ENCODE measurements at places on chromosomes 3 and 15.

- no peak for DNase-seq
These were observed 68.1 kb upstream of the MAGI1 start for GRCh38 chr3:66106788-66107187.

DNA sequence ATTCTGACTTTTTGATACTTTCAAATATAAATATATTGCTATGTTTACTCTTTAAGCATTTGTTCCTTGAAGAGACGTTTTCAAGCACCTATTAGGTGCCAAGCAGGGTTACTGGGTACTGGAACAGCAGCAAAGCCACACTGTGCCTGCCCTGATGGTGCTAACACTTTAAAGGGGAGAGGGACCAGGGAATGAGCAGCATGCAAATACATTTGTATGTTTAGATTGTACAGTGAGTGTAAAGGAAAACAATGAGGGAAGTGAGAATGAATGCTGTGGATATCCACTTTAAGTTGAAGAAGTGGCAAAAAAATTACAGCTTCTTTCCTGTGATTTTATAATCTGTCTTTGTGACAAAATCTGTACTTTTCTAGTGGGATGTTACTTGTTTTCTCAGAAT is 400.2 kb upstream of the ATP11B start:
- DNase-seq, result no peak

GRCh38 chr3:24498796-24499195 is 4.1 kb upstream of the THRB start:
- DNase-seq, result no peak

- DNase-seq, result no peak
These were observed 124.1 kb upstream of the HES1 start for GRCh38 chr3:194011807-194012206.
